Stimulated activated CD4-positive, alpha-beta T cell treated with anti-CD3 and anti-CD28 coated beads, Interleukin-1b, Interleukin-23, amount 100 ng/mL, for 48 hours (primary cell): ENCODE measurements at places on chromosomes 7 and 10.

DNA sequence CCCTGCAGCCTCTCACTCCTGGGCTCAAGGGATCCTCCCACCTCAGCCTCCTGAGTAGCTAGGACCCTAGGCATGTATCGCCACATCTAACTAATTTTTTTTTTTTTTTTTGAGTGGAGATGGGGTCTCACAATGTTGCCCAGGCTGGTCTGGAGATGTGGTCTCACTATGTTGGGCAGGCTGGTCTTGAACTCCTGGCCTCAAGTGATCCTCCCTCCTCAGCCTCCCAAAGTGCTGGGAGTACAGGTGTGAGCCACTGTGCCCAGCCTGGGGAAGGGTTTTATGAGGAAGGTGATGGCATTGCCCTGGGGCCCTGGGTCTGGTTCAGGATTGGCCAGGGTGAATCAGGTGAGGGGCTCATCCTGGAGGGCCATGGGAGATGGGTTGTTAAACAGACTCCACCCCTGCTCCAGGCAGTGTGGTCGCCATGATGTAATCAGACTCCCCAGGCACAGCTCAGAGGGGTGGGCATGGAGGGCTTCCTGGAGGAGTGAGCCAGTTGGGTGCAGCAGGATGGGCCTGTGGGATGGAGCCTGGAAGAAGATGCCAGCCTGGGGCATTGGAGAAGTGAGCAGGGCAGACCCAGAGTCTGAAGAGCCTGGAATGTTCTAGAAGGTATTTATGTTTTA is 82.7 kb downstream of the MYL10 start:
- DNase-seq: no peak

GRCh38 chr7:2231992-2232765 is 566 bp downstream of the MAD1L1 start:
- DNase-seq: no peak

DNA sequence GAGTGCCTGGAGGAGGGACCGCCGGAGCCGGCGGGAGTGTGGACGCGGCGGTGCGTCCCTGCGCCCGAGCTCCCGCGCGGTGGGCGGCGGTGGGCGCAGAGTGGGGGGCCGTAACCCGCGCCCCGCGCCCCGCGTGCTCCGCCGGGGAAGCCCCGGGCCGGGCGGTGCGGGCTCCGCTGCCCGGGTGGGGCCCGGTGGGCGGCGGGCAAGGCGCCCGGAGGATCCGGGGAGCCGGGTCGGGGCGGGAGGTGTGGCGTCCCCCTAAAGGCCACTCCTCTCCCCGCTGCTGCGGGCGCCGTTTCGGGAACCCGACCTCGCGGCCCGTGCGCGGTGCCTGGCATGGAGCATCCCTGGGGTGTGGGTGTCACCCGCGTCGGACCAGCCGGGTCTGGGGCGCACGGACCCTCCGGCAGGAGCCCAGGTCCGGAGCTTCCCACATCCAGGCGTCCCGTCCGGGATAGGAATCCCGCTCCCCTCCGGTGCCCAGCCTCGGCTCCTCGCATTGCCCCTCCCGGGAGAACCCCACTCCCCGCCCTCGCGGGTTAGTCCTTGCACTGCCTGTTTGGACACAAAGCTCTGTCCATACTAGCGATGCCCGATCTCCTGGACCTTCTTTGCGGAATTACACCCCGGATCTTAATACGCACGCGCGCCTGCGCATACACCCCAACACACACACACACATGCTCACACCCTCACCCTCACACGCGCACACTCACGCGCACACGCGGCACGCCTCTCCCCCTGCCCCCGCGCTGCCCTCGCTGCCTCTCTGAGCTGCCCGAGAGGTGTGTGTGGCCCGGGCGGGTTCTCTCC is 723 bp downstream of the MTURN start:
- peak; percentile 50 for DNase-seq

DNA sequence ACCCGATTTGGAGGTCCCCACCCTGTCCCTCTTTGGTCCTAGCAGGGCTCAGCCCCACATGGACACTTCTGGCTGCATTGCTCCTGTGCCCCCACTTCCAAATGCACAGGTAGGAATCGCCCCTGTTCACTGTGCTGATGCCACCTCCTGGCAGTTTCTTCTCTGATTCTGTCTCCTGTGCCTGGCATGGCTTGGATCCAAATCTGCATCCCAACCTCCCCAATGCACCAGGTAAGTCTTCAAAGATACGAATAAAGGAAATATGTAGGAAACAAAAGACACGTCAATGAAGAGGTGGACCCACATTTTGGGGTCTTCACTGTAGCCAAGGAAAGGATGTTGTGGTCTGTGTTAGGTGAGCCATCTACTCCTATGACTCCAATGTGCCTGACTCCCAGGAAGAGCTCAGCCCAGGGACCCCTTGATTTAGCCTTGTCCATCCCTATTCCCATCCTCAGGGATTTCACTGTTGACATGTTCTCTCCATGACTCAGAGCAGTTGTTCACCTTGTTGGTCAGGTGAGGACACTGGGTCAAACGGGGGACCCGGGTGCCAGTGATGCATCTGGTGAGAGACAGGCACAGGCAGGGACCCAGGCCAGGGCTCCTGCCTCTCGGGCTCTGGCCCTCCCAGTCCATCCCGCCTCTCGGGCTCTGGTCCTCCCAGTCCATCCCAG is 341.8 kb downstream of the CXCL12 start:
- no peak for DNase-seq

- no peak for DNase-seq
These were observed 12.8 kb upstream of the LAMB1 start for GRCh38 chr7:108015740-108016139.

DNA sequence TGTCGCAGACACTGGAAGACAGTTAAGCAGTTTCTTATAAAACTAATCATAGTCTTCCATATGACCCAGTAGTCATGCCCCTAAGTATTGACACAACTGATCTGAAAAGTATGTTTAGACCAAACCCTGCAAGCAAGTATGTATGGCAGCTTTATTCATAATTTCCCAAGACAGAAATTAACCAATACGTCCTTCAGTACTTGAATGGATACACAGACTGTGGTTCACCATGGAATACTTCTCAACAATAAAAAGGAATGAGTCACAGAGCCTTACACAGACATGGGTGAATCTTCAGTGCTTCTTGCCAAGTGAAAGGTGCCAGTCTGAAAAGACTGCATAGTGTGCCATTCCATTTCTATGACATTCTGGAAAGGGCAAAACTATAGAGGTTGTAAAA is 50.2 kb upstream of the AKR1E2 start:
- no peak for DNase-seq
